Stimulated activated CD8-positive, alpha-beta memory T cell treated with anti-CD3 and anti-CD28 coated beads, Interleukin-2, amount 100 ng/mL, for 1 hour (primary cell): ENCODE measurements at places on chromosomes 2 and 18.

GRCh38 chr2:53268086-53268485 is 499.5 kb upstream of the CHAC2 start:
- DNase-seq, result no peak

DNA sequence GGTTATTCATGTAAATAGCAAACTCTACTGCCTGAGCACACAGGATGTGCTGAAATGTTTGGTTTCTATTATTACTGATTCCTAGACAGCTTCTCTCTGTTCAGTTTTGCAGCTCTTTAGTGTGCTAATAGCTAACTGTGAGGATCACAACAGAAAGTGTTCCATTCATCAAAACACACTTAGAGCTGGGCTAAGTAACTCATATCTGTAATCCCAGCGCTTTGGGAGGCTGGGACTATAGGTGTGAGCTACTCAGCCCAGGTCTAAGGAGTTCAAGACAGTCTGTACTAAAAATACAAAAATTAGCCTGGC is 63.2 kb downstream of the MOGAT1 start:
- no peak for DNase-seq

DNA sequence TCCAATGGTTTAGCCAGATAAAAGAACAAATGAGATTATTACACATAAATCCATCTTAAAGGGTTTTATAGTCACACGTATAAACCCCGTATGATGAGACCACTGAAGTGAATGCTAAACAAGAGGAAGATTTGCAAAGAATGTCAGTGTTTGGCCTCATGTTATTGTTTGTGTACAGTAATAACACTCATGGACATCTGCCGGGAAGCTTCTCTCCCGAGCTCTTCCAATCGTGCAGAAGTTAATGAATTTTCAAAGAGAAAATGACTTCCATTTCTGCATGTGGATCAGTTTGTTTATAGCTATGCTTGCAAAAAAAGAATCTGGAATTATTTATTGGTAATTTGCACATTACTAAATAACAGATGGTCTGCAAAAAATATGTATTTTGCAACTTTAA is 88.5 kb upstream of the APCDD1 start:
- no peak for DNase-seq

- no peak for DNase-seq
These were observed 18.8 kb downstream of the DYNC2LI1 start for GRCh38 chr2:43792653-43793052.

DNA sequence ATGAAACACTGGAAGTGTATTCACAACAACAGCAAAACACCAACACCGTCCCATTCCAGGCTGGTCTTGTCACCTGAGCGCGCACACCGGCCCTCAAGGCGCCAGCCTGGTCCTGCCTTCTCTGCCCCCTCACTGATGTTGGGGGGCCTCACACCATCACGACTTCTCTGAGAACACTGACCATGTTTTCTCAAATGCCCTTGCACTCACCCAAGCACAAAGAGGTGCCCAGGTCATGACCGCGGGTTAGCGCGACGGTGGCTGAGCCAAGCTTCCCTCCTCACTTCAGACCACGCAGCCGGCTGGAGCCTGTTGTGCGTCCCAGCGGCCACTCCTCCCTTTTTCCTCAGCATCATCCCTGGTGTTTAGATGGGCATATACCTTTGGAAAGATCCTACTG is 101.3 kb upstream of the SALL3 start:
- DNase-seq, result no peak

- DNase-seq, result no peak
These were observed 209.1 kb upstream of the KCNJ3 start for GRCh38 chr2:154489266-154489858.
